Activated T-helper 1 cell treated with anti-CD3 and anti-CD28 coated beads, Interleukin-12 subunit alpha, Interleukin-12 subunit beta, Interleukin-2, Interleukin-4 antibody, amounts not matched to agents 30 ng/mL and 10 ng/mL and 1 ng/mL, durations not matched to agents 14 hours and 24 hours and 36 hours (primary cell): ENCODE measurements at places on chromosomes 7 and 10. TPM values are rescaled to one million over a fixed set of nuclear protein-coding genes. Genes with fewer than 3 reads are reported as not detected.

GRCh38 chr7:131648491-131648890 is 92.1 kb upstream of the PODXL start:
- no peak overlapping the region for H3K27ac ChIP-seq
- H3K4me3 ChIP-seq = no peak overlapping the region
- H3K4me1 ChIP-seq = no peaks in the 10 kb centered on the region
- DNase-seq = no peak

DNA sequence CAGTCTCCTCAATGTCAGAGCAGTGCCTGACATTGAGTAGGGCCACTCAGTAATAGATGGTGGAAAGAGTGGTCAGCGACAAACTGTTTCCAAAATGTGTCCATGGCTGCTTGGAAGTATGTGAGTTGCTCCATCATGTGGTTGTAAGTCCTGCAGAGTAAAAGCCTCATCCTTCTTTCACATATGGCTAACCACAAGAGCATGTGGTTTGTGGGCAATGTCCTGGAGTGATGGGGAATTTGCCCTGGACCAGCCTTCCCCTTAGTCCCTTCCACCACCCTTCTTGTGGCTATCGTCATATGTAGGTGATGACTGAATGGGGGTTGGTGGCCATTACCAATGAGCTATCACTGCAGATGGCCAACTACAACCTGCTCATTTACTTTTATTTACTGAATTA is 33.0 kb upstream of the PLXNA4 start:
- no peak overlapping the region for H3K4me3 ChIP-seq
- H3K36me3 ChIP-seq = no peaks in the 10 kb centered on the region
- H3K27ac ChIP-seq = no peak overlapping the region
- no peaks in the 10 kb centered on the region for H3K4me1 ChIP-seq
- peaks cover 6% of the 10 kb centered on the region for H3K27me3 ChIP-seq
- no peak for DNase-seq

GRCh38 chr10:29158066-29158465 is 130.8 kb upstream of the LYZL1 start:
- no peaks in the 10 kb centered on the region for H3K27me3 ChIP-seq
- no peak overlapping the region for H3K27ac ChIP-seq
- no peaks in the 10 kb centered on the region for H3K4me1 ChIP-seq
- H3K36me3 ChIP-seq = no peaks in the 10 kb centered on the region

DNA sequence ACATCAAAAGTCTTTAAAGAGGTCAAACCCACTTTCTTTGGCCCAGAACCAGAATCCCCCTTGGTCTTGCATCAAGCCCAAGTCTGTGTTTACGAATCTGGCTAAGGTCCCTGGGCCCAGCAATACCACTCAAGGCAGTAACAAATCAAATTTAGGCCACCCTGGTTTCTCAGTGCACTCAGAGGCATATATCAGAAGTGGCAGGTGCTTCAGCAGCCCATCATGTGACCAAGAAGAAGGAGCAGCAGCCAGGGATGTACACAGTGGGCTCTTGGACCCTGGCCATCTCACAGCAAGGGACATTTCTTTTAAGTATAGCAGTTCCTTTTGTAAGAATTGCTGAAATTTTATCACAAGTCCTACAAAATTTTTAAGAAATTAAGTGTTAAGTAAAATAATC is 7.3 kb upstream of the SLC25A13 start:
- DNase-seq = no peak
- no peaks in the 10 kb centered on the region for H3K36me3 ChIP-seq
- H3K4me1 ChIP-seq = no peaks in the 10 kb centered on the region
- H3K27ac ChIP-seq = no peak overlapping the region
- H3K27me3 ChIP-seq = peaks cover 3% of the 10 kb centered on the region

RBM17 gene
- 265 and 283 TPM in 2 replicates for total RNA-seq
